ENCODE measurements at places on chromosomes 6 and 20.

- no peak for DNase-seq
These were observed 10.7 kb upstream of the C20orf204 start for GRCh38 chr20:64025101-64025825.

DNA sequence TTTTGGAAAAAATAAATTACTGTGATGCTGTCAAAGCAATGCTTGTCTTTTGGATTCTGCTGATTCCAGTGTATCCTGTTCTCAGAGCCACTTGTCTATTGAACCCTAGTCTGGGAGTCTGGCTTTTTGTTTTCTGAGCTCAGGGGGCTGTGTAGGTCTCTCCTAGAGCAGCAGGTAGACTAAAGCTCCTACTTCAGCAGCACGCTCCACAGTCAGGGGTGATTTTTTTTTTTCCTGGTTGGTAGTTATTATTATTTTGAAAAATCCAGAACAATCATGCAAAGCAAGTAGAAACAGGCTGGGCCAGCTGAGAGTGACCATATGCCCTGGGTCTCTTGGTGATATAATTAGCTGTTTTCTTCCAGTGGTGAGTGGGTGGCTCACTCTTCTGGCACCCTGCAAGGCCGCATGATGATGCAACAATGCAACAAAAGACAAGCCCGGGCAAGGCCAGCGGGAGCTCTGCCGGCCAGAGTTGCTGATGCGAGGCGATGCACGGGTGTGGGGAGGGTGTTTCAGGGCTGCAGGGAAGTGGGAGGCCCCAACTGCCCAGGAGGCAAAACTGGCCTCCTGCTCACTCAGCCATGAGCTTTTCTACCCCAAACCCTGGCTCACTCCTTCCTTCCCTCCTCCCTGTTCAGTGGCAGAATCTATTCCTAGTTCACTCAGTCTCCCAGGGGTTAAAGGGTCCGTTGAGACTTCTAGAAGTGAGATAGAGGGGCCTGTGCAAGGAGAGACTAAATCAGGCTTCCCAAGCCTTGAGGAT, 11.5 kb upstream of the CDKN1A start:
- DNase-seq, result no peak

DNA sequence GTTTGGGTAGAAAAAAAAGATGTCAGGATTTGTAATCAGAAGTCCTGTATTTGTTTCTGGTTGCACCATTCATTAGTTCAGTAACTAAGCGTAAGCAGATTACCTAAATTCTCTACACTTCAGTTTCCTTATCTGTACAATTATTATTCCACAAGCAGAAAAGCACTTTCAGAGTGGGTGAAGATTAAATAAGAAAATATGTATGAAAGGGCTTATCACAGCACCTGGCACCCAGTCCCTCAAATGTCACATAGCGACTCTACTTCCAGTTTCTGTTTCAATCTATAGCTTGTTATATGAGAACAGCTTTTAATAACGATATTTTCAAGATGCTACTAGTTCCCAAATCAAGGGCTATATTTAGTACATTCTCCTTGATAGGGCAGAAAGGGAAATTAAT, 31.4 kb downstream of the RGS17 start:
- DNase-seq, result no peak

DNA sequence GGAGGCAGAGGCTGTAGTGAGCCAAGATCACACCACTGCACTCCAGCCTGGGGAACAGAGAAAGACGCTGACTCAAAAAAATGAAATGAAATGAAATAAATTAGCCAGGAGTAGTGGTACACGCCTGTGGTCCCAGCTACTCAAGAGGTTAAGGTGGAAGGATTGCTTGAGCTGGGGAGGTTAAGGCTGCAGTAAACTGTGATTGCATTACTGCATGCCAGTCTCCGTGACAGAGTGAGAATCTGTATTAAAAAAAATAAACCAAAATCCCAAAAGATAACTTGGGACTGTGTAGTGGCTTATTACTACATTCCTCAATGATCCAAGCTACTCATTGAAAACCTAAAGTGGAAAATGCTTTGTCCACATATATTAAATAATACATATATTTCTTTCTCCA, 87.0 kb downstream of the SGK1 start:
- DNase-seq, result no peak

- DNase-seq, result no peak
These were observed 27.2 kb upstream of the SYNJ2 start for GRCh38 chr6:157954150-157955117.

DNA sequence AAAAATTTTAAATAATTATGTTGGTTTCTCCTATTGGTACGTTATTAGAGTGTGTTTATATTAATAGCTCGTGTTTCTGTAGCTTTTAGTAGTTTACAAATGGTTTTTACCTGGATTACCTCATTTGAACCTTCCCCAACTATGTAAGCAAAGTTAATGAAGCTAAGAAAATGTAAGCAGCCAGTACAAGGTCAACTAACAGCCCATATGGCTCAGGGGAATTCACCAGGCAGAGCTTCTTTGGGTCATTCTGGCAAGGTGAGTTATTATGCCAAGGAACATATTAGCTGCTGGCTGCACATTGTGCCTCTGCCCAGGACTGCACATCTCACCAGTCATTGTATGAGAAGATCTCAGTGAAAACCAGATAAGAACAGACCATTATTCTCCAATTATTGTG, 27.0 kb upstream of the MARCKS start:
- DNase-seq, result no peak

DNA sequence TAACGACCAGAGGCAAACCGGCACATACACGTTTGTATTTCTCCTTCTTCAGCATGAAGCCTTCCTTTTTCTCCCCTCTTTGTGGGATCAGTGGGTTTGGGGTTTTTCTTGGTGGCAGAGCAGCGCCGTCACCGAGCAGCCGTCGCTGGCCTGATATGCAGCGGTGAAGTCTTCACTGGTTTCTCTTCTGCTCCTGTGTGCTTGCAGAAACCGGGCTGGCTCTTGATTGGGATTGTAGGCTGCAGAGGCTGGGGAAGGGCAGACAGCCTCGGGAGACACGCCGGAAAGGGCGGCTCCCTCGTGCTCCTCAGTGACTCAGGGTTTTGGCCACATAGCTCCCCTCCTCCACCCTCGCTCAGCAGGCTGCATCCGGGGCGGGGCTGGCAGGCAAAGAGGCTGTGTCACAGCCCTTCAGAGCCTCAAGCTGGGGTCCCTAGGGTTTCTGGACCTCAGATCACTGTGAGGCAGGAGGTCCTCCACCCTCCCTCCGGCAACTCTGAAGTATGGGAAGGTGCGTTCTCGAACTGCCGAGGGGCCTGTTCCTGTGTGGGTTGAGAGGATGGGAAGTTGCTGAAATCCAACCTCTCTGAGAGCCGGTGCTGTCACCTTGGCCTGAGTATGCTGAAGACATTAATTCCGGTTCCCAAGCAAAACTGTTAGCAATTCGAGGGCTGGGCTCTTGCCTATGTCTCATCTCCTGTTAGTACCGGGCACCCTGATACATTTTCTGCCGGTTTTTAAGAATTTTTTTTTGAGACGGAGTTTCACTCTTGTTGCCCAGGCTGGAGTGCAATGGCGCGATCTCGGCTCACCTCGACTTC, 24.2 kb downstream of the NQO2 start:
- DNase-seq, result peak; percentile 81

DNA sequence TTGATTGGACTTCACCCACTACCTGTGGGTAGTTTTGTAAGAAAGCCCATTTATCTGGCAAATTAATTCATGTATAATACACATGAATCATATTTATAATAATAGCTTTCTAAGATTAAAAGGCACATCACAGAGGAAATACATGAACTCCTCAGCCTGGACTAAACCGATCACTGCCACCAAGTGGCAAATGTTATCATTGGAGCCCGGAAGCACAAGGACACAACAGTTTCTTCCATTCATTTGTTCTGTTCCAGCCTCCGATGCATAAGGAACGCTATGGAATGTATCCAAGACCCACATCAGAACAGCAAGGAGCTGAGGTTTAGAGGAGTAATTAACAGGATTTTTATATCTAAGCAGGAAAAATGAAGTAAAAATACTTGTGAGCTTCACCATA, 13.9 kb upstream of the IPCEF1 start:
- DNase-seq, result peak; percentile 38

GRCh38 chr6:133017581-133017980, 203.2 kb downstream of the RPS12 start:
- no peak for DNase-seq

- no peak for DNase-seq
These were observed 44.5 kb upstream of the ZNF133 start for GRCh38 chr20:18243802-18244201.

DNA sequence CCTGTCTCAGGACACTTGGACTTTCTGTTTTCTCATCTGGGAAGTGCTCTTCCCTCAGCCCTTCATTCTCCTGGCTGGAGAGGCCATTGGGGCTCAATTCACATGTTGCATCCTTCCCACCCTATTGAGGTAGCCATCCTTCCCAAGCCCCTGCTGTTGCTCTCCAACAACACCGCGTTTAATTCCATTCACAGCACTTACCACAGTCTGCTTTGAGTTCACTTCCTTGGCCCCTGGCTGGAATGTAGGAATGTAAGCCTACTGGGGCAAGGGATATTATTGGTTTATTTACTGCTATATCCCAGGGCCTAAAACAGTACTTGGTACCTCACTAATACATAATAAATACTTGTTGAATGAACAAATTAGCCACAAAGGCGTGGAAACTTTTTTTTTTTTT, 6.7 kb upstream of the GFOD1 start:
- DNase-seq, result no peak

DNA sequence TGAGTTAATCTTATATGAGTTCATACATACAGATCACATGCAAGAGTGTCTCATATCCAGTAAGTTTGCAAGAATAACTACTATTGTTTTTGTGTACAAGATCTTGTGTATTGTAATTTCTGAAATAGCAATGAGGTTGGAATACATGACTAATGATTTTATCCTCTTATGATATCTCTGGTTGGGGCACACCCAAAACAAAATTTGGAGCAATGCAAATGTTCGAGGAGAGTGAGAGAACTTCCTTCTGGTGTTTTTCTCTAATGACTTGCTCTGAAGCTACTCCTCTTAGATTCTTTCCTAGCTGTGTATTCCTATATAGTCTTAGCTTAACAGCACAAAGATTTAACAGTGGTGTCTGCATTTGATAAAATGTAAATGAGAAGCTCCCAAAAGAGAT, 252.5 kb downstream of the LAMA2 start:
- DNase-seq, result no peak

DNA sequence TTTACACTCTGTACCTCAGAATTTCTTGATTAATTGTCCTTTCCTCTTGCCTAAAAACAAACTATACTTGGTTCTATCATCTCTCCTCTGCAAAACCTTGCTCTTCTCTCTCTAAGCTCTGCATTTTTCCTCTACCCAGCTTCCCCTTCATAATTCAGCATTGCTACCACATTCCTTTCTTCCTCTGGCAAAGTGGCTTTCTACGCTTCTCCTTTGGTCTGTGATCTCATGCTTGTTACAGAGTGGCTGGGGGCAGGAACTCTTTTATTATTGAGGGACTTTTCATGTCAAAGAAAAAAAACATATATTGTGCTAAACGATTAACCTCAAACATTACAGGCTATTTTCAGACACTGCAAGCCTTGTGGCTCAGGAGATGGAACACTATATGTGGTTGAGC, 333.3 kb upstream of the KCNQ5 start:
- DNase-seq, result no peak

- DNase-seq, result no peak
These were observed 43.1 kb upstream of the NAA20 start for GRCh38 chr20:19973961-19974629.

DNA sequence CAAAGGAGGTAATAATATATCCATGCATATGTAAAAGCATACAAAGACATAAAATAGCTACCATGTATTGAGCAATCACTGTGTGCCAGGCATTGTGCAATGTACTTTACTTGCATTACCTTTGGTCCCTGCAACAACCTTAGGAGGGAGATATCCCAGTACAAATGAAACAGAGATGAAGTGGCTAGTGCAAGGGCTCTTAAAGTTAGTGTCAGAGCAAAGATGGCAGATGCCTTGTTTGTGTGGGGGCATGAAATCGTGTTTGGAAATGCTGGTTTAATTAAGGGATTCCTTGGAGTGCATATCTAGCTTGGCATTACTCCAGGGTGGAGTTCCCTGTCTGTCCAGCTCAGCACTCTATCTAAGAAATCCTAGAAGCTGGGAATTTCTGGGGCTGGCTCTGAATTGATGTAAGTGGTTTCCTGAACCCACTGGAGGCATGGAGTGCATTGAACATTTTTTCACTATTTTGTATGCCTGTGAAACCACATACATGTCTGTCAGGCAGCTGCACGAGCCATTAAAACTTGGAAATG, 9.8 kb downstream of the PAQR8 start:
- DNase-seq, result no peak

DNA sequence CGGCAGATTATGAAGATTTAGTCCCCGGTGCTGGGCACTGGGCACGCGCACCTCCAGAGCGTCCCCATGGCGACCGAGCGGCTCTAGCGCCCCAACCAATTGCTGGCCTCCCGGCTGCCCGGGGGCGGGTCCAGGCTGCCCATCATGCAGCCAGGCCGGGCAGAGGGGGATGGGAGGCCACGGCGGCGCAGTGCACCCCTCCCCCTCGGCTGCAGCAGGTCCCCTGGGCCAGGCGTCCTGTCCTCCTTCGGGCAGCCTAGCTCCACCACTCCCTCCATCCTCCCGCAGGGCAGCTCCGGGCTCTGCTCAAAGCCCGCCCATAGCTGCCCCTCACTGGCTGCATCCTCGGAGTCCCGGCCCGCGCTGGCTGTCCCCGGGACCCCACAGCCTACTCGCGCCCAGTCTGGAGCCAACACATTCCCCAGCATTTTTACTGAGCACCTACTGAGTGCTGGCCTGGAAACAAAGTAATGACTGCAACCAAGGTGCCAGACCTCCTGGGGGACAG, 99.4 kb downstream of the ASXL1 start:
- DNase-seq, result no peak

- DNase-seq, result no peak
These were observed 144.1 kb downstream of the MRPL14 start for GRCh38 chr6:43983191-43983590.

All from HFF-Myc (cell line).